ENCODE measurements at places on chromosomes 7 and 10. TPM values are rescaled to one million over a fixed set of nuclear protein-coding genes. Genes with fewer than 3 reads are reported as not detected.

DNA sequence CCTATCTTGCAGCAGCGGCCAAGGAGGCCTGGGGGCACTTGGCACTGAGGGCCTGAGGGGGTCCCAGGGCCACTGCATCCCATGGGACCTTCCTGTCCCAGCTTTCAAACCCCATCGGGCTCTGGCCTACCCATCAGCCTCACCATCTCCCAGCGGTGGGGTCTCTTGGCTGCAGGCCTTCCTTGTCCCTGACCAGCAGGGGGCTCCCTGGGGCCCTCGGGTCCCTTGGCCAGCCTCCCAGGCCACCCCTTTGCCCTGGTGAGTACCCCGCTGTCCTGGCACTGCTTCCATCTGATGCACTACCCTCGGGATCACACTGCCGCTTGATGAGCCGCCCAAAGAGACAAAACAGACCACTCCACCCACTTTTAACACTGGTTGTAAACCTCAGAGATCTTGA is 43.5 kb downstream of the YKT6 start:
- H3K4me1 ChIP-seq, result no peaks in the 10 kb centered on the region
- H3K36me3 ChIP-seq, result no peaks in the 10 kb centered on the region
- H3K27me3 ChIP-seq, result no peaks in the 10 kb centered on the region
- H3K4me3 ChIP-seq, result no peak overlapping the region

GRCh38 chr7:130294314-130294713 is 1.4 kb downstream of the CPA4 start:
- no peak for DNase-seq
- no peak overlapping the region for H3K4me3 ChIP-seq
- no peaks in the 10 kb centered on the region for H3K4me1 ChIP-seq

Gene MOSPD3
- 17.3 TPM for total RNA-seq

Gene CCNJ
- total RNA-seq, result 25.6 TPM

GRCh38 chr7:21999896-22000295 is 54.2 kb upstream of the CDCA7L start:
- no peak for DNase-seq
- H3K27me3 ChIP-seq, result peaks cover 6% of the 10 kb centered on the region
- no peak overlapping the region for H3K4me3 ChIP-seq
- H3K4me1 ChIP-seq, result peaks cover 4% of the 10 kb centered on the region
- H3K27ac ChIP-seq, result no peak overlapping the region
- no peaks in the 10 kb centered on the region for H3K36me3 ChIP-seq

Gene SYT15
- total RNA-seq, result 0.64 TPM

DNA sequence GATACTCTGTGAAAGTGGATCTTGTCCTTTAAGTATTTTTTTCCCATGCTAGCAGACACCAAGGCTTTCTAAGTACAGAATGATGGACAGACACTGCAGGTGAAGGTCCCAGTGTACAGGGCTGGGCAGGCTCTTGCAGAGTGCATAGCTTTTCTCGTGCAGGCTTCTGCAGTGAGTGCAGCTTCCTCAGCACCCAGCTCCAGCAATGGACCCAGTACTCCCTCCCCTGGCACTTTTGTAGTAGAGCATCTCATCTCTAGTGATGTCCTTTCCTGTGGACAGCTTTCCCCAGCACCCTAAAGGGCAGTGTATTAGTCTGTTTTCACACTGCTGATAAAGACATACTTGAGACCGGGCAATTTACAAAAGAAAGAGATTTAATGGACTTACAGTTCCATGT is 104.3 kb downstream of the CUL2 start:
- no peaks in the 10 kb centered on the region for H3K27me3 ChIP-seq
- no peak overlapping the region for H3K4me3 ChIP-seq
- H3K36me3 ChIP-seq, result no peaks in the 10 kb centered on the region
- H3K27ac ChIP-seq, result no peak overlapping the region

Gene IGF2BP3
- total RNA-seq, result 75.3 TPM

- H3K4me1 ChIP-seq, result no peaks in the 10 kb centered on the region
- no peak overlapping the region for H3K27ac ChIP-seq
- no peak for DNase-seq
- no peaks in the 10 kb centered on the region for H3K27me3 ChIP-seq
Measured at GRCh38 chr10:102564209-102564834, 60.5 kb downstream of the SUFU start.

GRCh38 chr10:30070001-30070685 is 10.8 kb upstream of the JCAD start:
- H3K27me3 ChIP-seq, result no peaks in the 10 kb centered on the region
- peaks cover 61% of the 10 kb centered on the region for H3K4me1 ChIP-seq
- peak; percentile 57 for DNase-seq
- no peak overlapping the region for H3K4me3 ChIP-seq
- no peaks in the 10 kb centered on the region for H3K36me3 ChIP-seq

Gene JCAD
- total RNA-seq, result 62.0 TPM

GRCh38 chr10:30705625-30706149 is 76.1 kb upstream of the LYZL2 start:
- no peak for DNase-seq
- no peak overlapping the region for H3K27ac ChIP-seq
- H3K27me3 ChIP-seq, result no peaks in the 10 kb centered on the region
- no peaks in the 10 kb centered on the region for H3K36me3 ChIP-seq

DNA sequence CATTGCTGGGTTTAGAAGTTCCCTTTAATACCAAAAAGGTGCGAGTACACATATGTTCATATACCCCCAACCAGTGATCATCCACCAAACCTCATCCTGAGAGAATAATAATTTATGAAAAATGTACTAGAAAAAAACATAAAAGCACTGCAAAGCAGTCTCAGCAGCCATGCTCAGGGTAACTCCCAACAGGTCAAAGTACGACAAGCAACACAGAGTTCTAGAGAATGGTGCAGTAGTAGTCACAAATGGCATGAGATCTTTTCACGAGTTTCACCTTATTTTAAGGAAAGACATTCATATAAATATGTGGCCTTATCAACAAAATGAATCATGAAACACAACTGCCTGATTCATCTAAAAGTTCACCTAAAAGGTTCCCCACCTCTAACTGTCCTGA is 338.5 kb downstream of the PARD3 start:
- H3K36me3 ChIP-seq, result no peaks in the 10 kb centered on the region
- H3K27me3 ChIP-seq, result no peaks in the 10 kb centered on the region
- no peak overlapping the region for H3K27ac ChIP-seq
- no peaks in the 10 kb centered on the region for H3K4me1 ChIP-seq
- H3K4me3 ChIP-seq, result no peak overlapping the region

- no peaks in the 10 kb centered on the region for H3K27me3 ChIP-seq
- H3K4me1 ChIP-seq, result peaks cover 5% of the 10 kb centered on the region
- H3K4me3 ChIP-seq, result no peak overlapping the region
- no peak overlapping the region for H3K27ac ChIP-seq
- no peak for DNase-seq
Measured at GRCh38 chr7:148374396-148375259, 215.9 kb upstream of the C7orf33 start.

DNA sequence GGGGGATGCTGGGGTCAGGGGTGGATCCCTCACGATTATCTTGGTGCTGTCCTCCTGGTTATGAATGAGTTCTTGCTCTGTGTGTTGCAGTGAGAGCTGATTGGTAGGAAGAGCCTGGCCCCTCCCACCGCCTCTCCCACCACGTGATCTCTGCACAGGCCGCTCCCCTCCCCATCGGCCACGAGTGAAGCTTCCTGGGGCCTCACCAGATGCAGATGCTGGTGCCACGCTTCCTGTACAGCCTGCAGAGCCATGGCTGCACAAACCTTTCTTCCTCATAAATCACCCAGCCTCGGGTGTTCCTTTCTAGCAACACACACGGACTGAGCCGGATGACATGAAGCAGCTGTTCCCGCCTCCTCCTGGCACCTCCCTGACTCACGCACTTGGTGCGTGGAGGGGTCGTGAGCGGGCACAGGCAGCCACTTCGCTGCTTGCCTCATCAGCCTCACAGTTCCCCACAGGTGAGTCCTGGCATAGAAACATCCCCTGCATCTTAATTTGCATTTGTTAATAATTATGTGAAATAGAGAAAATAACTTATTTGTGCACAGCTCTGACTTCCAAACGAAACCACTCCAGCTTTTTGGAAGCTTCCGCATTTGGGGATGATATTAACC is 210.8 kb downstream of the ADARB2 start:
- H3K4me3 ChIP-seq, result no peak overlapping the region
- no peaks in the 10 kb centered on the region for H3K4me1 ChIP-seq
- H3K27ac ChIP-seq, result no peak overlapping the region
- DNase-seq, result peak; percentile 4

- H3K4me3 ChIP-seq, result no peak overlapping the region
- no peak overlapping the region for H3K27ac ChIP-seq
- no peaks in the 10 kb centered on the region for H3K4me1 ChIP-seq
- no peaks in the 10 kb centered on the region for H3K36me3 ChIP-seq
- no peak for DNase-seq
Measured at GRCh38 chr7:67512481-67512880, 515.8 kb downstream of the TYW1 start.

DNA sequence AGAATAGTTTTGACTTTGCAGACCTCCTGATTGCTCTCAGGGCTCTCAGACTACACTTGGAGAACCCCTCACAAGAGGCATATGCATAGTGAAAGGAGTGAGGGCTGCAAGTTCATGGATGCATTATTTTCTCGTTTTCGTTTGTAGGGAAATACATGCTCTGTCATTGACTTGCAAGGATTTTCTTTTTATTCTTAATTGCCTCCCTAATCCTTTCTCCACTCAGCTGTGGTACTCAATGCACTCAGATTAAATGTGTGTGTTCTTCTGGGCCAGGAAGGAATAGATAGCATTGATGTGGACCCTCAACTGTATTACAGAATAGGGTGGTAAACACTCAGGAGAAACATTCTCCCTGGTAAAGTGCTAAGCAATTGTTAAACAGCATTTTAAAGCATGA is 188.7 kb downstream of the CACNB2 start:
- no peaks in the 10 kb centered on the region for H3K27me3 ChIP-seq
- no peak for DNase-seq
- no peaks in the 10 kb centered on the region for H3K36me3 ChIP-seq

- no peaks in the 10 kb centered on the region for H3K36me3 ChIP-seq
- peak; percentile 17 for DNase-seq
- no peaks in the 10 kb centered on the region for H3K4me1 ChIP-seq
- H3K4me3 ChIP-seq, result no peak overlapping the region
- H3K27ac ChIP-seq, result no peak overlapping the region
Measured at GRCh38 chr7:149799397-149800168, 26.2 kb upstream of the ZNF467 start.

- no peaks in the 10 kb centered on the region for H3K36me3 ChIP-seq
- DNase-seq, result no peak
- peaks cover 19% of the 10 kb centered on the region for H3K4me1 ChIP-seq
- no peaks in the 10 kb centered on the region for H3K27me3 ChIP-seq
Measured at GRCh38 chr7:84999450-84999849, 187.4 kb downstream of the SEMA3D start.

Gene AKAP9
- 62.1 TPM for total RNA-seq

- no peak overlapping the region for H3K27ac ChIP-seq
- H3K4me3 ChIP-seq, result no peak overlapping the region
- no peaks in the 10 kb centered on the region for H3K36me3 ChIP-seq
- H3K4me1 ChIP-seq, result no peaks in the 10 kb centered on the region
- no peaks in the 10 kb centered on the region for H3K27me3 ChIP-seq
Measured at GRCh38 chr7:162632-163297, 29.6 kb upstream of the FAM20C start.

Gene CSGALNACT2
- total RNA-seq, result 18.6 TPM

GRCh38 chr7:91537260-91538152 is 273.3 kb downstream of the FZD1 start:
- no peak for DNase-seq
- H3K36me3 ChIP-seq, result no peaks in the 10 kb centered on the region
- H3K27ac ChIP-seq, result no peak overlapping the region
- no peak overlapping the region for H3K4me3 ChIP-seq
- no peaks in the 10 kb centered on the region for H3K4me1 ChIP-seq
- H3K27me3 ChIP-seq, result no peaks in the 10 kb centered on the region

DNA sequence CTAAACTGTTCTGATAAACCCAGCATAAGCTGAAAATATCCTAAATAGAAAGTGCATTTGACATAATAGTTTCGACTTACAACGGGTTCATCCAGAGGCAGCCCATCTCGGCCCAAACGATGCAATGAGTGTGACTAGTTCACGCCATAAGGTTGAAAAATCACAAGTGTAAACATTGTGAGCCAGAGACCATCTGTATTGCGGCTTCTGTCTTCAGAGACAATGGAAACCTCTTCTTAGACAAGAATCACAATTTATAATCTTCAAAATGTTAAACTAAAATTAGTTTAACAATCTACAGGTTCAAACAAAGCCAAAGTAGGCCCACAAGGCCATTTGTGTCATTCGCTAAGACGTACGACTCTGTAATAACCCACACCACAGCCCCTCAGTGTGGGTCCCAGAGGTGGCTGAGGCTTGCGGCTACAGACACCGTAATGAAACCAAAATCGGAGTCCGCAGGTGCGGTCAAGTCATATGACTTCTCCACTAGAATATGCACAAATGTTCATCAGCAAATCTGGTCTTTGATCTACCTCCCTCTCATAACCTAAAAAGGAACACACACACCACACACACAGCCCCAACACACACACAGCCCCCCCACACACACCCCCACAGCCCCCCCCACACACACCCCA is 81.8 kb downstream of the DIP2C start:
- DNase-seq, result no peak
- no peaks in the 10 kb centered on the region for H3K4me1 ChIP-seq
- H3K27me3 ChIP-seq, result no peaks in the 10 kb centered on the region
- H3K36me3 ChIP-seq, result no peaks in the 10 kb centered on the region

DNA sequence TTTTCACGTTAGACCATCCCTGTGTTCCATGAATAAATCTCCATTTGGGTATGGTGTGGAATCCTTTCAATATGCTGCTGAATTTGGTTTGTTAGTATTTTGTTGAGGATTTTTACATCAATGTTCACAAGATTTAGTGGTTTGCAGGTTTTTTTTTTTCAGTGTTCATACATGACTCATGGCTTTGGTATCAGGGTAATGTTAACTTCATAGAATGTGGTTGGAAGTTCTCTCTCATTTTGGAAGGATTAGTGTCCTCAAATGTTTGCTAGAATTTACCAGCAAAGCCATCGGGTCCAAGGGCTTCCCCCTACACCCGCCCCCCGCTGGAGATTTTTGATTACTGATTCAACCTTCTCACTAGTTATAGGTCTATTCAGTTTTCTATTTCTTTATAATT is 398.0 kb downstream of the NXPH1 start:
- H3K36me3 ChIP-seq, result no peaks in the 10 kb centered on the region
- H3K4me3 ChIP-seq, result no peak overlapping the region
- H3K27ac ChIP-seq, result no peak overlapping the region
- no peak for DNase-seq
- peaks cover 55% of the 10 kb centered on the region for H3K27me3 ChIP-seq
- H3K4me1 ChIP-seq, result no peaks in the 10 kb centered on the region
